ENCODE measurements at places on chromosomes 12 and 14. TPM values are rescaled to one million over a fixed set of nuclear protein-coding genes. Genes with fewer than 3 reads are reported as not detected.

Gene CLEC6A
- not detected for polyA plus RNA-seq

Gene KRT6A
- not detected for polyA plus RNA-seq

Gene C1R
- polyA plus RNA-seq, result 62.2 TPM

Gene AHNAK2
- polyA plus RNA-seq, result 7.2 TPM

Gene CIT
- polyA plus RNA-seq, result 20.4 TPM

Gene BMP4
- 40.7 TPM for polyA plus RNA-seq

Gene NAV3
- polyA plus RNA-seq, result 23.4 TPM

Gene SLC6A15
- 1.7 TPM for polyA plus RNA-seq

Gene PIANP
- polyA plus RNA-seq, result 16.3 TPM

Gene NTN4
- polyA plus RNA-seq, result 102 TPM

Gene GLTP
- polyA plus RNA-seq, result 38.7 TPM

Measured in left renal pelvis (tissue), 4 donors.